ENCODE measurements at places on chromosomes 5 and 9.

- no peak for DNase-seq
Observed at GRCh38 chr5:51960617-51961121, 577.4 kb downstream of the ISL1 start.

GRCh38 chr9:81370650-81371049 is 318.7 kb downstream of the TLE1 start:
- DNase-seq = no peak

DNA sequence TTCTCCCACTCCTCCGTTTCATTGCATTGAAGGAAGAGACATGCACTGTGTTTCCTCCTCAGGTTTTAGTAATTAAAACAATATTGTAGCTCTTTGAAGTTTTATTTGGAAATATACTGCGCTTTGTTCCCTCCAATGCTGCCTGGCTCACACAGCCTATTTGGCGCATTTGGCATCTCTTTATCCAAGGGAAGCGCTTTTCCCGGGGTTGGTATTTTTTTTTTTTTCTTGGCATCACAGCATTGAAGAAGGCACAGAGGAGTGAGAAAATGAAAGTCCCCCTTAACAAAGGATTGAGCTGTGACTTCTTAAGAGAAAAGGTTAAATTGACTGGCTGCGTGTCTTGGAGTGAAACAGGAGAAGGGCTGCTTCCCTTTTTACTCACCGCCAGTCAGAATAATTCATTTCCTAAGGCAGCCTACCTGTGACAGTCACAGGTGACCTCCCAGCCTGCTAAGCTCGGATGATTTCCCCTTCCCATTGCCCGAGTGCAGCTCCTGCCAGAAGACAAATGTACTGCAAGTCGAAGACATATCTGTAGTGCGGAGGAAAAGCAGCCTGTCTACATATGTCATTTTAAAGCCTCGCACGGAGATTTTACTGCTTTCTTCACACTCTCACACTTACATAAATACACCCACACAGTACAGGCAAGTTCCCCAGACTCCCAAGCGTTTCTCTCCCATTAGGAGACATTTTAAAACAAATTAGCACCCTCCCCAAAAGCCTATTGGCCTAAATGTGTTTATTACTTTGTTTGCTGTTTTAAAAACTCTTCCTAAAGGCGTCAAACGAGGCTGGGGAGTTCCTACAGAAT is 665.5 kb upstream of the ZNF608 start:
- no peak for DNase-seq

DNA sequence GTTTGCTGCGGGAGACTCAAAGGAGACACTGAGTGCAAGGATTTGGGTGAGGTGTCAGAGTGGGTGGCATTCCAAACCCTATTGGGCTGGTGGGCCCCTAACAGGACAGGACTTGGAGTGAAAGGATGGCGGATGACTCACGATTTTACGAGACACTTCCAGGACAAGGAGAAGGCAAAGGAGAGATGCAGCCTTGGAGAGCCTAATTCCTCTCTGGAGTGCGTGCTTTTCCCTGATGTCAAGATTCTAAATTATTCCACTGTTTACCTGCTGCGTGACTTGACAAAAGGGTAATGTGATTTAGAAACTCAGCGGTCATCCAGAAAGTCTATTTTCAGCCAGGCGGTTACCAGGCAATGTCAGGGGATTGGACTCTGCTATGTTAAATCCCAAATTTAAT is 41.6 kb upstream of the CD180 start:
- no peak for DNase-seq

- DNase-seq = no peak
Observed at GRCh38 chr9:135563039-135563476, 1.5 kb downstream of the PAEP start.

GRCh38 chr5:127826011-127826410 is 122.8 kb downstream of the CCDC192 start:
- no peak for DNase-seq

GRCh38 chr5:150624334-150625163 is 15.9 kb upstream of the SYNPO start:
- no peak for DNase-seq

GRCh38 chr5:32042551-32042961 is 131.6 kb downstream of the GOLPH3 start:
- DNase-seq = peak; percentile 92

GRCh38 chr5:127367946-127368465 is 77.4 kb downstream of the MEGF10 start:
- DNase-seq = peak; percentile 10

DNA sequence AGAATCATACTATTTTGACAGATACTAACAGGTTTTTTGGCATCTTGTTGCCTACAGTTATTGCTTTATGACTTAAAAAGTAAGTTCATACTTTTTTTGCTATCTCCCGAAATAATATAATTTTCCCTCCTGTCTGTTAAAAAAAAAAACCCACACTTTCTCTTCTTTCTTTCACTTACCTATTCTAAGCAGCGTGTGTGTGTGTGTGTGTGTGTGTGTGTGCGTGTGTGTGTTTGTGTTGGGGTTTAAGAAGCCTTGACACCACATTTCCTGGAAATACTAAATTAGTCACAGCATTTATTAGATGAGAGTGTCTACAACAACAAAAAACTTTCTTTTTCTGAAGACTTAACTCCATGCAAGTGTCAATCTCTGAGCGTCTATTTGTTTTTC is 12.4 kb downstream of the TNFAIP8 start:
- DNase-seq = no peak

- DNase-seq = peak; percentile 20
Observed at GRCh38 chr5:32147959-32148358, 26.2 kb downstream of the GOLPH3 start.

GRCh38 chr5:173020154-173020581 is 36.0 kb upstream of the CREBRF start:
- DNase-seq = no peak

DNA sequence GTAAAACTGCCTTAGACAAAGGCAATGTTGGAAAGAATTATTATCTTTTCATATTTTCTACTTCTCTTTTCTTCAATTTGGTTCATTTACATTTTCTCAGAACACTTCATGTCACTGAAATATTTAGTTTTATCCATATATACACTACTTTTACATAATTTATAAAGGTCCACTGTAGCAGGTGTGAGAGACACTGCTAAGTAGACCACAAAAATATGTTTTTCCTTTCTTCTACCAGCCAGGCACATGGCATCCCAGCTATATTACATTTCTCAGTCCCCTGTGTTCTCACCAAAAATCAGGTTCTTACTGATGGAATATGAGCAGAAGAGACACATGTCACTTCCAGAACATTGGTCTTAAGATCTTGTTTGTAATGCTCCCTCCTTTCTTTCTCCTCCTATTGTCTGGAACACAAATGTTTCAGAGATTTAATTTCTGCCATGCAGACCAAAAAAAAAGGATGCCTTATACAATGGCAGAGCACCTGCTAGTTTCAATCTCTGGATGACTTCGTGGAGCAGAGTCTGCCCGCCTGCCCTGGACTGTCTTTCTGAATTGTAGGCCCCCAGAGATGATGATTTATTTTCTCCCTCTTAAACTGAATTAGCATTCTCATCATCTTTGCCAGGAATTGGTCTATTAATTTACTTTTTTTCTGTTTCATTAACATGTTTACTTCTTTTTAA is 125.4 kb upstream of the ACOT12 start:
- no peak for DNase-seq

GRCh38 chr9:12718482-12719026 is 25.4 kb downstream of the TYRP1 start:
- DNase-seq = no peak

- DNase-seq = peak; percentile 43
Observed at GRCh38 chr9:82720515-82720914, 342.4 kb downstream of the RASEF start.

Measured in inflammatory macrophage (primary cell).